Activated CD4-positive, CD25-positive, alpha-beta regulatory T cell treated with anti-CD3 and anti-CD28 coated beads, Interleukin-2, amount 50 U/mL, for 16 hours (primary cell): ENCODE measurements at places on chromosomes 5 and 9.

GRCh38 chr5:81154725-81155124 is 78.4 kb upstream of the CKMT2 start:
- DNase-seq = no peak

DNA sequence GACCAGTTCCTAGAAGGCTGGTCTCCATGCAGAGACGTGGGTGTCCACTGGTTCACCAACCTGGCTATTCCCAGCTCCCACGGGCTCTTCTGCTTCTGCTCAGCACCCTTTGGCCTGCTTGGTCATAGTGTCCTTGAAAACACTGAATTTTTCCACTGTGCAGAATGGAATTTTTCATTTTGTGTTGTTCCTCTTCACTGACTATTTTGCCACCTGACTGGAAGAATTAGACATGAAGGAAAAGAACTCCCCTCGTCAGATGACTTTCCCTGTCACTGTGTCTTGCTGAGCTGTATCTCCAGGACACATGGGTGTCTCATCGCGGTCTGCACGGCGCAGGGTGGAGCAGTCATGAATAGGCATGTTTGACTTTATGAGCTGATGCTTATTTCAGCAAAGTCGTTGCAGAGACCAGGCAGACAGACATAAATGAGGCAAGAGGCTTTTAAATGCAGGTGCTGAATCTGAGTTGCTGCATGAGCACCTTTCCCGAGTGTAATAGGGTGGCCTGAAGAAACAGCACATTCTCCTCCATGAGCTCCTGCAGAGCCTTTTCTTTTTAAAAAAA is 50.2 kb upstream of the SEMA4D start:
- no peak for DNase-seq

DNA sequence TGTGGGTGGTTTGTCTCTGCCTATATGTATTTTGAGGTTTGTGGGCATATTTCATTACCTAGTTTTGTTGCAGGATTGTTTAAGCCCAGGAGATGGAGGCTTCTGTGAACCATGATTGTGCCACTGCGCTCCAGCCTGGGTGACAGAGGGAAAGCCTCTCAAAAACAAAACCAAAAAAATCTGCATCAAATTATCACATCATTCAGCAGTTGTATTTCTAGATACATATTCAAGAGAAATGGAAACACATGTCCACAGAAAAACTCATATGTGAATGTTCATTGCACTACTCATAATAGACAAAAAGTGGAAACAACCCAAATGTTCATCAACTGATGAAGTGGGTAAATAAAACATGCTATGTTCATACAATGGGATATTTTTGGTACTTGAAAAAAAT is 29.9 kb downstream of the HSPA4 start:
- no peak for DNase-seq

DNA sequence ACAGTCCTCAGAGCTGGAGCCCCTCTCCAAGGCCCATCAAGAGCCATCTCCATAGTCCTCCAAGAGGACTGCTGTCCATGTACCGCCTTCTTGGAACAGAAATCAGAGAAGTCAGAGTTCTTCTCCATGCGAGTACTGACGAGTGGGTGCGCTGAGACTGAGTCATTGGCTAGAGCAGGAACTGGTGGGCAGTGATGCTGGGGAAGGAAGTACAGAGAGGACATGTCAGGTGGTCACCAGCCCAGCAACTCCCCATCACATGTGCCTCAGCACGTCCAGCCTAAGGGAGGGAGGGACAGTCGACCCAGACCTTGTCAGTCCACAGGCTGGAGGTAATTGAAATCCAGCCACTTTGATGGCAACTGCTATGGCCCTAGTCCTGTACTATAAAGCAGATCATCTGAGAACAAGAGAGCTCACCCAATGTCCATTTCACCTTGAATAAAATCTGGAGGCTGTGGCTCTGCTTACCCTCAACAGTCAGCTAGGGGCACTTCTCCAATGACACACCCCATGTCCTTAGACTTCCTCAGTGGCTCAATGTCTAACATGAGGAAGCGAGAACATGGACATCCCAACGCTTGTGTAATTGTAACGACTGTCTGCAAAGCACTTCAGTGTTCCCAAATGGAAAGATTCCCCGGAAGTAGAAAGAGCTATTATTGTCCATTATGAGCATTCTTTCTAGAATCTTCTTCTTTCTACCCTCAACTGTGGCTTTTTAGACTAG is 15.0 kb upstream of the FBP1 start:
- DNase-seq = no peak

GRCh38 chr5:38601133-38601862 is 44.9 kb upstream of the LIFR start:
- DNase-seq = no peak

DNA sequence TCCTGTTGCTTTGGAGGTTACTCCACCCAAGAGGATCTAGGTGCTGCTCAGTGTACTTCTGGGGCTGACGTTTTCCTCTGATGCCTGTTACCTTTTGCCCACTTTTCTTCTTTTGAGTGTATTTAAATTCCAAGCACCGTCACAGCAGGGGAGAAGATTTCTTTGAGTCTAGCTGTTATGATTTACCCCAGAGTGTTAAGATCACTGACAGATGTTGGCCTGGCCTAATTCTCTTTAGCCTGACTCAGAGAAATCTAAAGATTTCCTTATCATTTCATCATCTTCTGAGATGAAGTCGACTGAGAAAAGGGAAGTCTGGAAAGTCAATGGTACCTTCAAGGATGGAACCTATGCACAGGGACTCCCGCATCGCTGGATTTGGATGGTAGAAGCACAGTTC is 191.5 kb downstream of the FBXL7 start:
- no peak for DNase-seq

- DNase-seq = no peak
Observed at GRCh38 chr5:32720300-32720699, 9.2 kb downstream of the NPR3 start.

DNA sequence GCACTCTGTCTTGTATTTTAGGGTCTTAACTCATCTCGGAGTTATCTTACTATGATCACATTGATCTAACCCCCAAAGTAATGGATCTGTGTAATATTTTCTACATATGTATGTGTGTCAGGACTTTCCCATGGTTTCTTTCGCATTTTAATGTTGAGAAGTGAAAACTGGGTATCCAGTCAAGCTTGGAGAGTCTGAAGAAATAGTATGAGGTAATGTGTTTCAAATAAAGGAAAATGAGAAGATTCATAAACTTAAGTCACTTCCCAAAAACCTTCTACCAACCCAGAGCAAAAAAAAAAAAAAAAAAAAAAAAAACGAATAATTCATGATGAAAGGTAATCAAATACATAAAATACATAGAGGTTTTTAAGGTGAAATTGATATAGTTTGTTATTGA is 187.8 kb upstream of the VCAN start:
- DNase-seq = no peak

- DNase-seq = no peak
Observed at GRCh38 chr9:117018966-117019617, 332.0 kb downstream of the TRIM32 start.

GRCh38 chr9:124385623-124386022 is 29.6 kb downstream of the PSMB7 start:
- no peak for DNase-seq

GRCh38 chr9:86486891-86487837 is 133.0 kb upstream of the TUT7 start:
- no peak for DNase-seq

DNA sequence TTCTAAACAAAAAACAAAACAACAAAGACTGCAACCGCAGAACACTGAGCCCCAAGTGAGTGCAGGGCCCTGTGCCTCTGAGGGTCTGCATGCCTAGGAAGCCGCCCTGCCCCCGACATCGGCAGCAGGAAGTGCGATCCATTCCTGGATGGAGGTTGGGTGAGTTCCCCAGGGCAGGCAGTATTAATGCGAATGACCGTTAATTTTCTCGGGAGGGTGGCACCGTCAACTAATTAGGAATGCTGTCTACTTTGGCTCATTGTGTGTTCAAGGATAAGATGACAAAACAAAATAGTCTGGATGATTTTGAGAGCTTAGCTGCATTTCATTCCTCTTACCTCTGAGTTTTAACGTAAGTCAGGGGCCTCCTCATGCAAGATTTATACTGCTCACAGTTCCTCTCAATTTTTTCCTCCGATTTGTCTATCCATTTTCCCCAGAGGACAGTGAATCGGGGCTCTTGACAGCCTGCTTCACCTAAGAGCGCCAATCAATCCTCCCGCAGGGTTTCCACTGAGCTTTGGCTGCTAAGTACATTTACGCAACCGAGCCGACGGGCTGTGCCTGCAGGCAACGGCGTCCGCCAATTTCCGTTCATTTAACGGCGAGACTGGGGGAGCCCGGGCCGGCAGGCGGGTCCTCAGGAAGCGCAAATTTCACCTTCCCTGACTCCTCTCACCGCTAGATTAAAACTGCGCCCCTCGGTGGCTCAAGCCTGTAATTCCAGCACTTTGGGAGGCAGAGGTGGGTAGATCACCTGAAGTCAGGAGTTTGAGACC is 2.9 kb upstream of the NXNL2 start:
- DNase-seq = no peak

DNA sequence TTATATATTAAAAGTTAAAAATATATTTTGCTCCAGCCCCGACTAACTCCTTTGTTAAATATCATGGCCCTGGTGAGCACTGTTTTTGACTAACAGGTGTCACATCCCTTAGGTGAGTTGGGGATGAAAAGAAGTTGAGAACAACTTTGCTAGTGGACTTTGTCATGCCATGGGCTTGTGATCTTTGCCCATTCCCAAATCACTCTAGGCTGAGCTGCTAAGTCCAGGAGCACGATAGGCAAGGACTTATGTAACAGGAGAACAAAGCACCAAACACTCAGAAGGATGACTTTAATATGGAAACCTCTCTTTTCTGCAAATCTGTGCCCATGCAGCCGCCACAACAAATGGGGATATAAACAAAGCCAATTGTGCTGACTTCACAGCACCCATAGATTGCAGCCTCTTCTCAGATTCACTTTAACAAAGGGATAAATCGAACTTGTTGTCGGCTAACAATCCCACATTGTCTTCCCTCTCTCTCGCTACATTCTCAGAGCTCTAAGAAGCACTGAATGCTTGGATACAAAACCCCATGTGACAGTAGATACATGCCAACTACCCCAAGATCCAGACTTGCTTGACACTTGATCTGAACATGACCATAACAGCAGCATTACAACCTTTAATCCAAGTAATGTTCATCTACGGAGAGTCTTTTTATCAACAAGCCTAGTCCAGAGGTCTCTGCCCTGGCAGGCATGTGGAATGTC is 86.8 kb upstream of the CD180 start:
- no peak for DNase-seq

- DNase-seq = no peak
Observed at GRCh38 chr5:83492331-83492730, 20.8 kb downstream of the VCAN start.

DNA sequence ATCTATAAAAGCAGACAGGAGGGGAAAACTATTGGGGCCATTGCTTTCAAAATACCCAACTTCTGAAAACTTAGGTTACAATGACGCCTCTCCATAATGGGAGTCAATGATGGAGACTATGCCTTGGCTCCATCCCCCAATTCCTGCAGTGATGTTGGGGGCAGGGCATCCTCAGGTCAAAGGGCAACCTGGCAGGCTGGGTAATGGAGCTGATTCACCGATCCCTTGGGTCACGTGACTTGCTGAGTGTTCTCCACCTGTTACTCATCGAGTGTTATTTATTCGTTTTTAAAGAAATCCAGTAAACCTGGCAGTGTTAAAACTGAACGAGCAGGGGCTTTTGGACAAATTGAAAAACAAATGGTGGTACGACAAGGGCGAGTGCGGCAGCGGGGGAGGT is 244.4 kb downstream of the FAM114A2 start:
- DNase-seq = no peak

GRCh38 chr5:87877023-87877422 is 391.6 kb downstream of the TMEM161B start:
- DNase-seq = no peak

DNA sequence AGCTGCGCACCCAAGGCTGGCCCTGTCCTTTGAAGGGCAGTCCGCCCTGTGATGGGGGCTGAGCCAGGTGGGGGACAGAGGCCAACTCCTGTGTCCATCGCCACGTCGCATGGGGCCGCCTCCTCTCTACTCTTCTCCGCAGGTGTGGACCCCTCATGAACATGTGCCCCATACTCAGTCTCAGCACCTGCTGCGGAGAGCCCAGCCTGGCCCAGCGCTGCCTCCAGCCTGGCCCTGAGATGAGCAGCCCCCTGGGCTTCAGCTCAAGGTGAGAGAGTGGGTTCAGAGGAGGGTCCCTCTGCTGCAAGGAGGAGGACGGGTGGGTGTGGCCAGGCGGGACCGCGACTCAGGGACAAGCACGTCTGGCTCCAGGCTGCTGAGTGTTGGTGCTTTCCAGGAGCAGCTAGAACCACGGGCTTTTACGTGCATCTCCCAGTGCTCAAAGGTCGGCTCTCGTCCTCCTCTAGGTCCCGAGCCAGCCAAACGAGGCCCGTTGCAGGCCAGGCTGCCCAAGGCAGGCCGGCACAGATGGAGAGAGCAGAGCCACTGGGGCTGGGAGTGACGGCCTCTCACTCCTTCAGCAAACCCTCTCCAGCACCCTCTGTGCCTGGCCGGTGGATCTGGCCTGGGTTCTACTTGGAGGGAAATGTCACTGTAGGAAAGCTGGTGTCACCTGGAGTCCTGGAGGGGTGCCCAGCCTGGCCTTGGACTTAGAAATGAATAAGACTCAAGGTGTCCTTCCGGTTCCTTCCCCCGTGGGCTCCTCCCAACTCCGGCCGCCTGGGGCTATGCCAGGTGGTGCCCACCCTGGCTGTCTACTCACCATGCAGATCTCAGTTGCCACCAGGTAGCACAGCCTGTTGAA is 48.9 kb upstream of the RNF130 start:
- DNase-seq = no peak

GRCh38 chr5:59800347-59800893 is 93.1 kb downstream of the PDE4D start:
- no peak for DNase-seq

- DNase-seq = no peak
Observed at GRCh38 chr9:11443631-11444030, 830.8 kb upstream of the PTPRD start.

- no peak for DNase-seq
Observed at GRCh38 chr5:35237580-35238376, 7.5 kb upstream of the PRLR start.

DNA sequence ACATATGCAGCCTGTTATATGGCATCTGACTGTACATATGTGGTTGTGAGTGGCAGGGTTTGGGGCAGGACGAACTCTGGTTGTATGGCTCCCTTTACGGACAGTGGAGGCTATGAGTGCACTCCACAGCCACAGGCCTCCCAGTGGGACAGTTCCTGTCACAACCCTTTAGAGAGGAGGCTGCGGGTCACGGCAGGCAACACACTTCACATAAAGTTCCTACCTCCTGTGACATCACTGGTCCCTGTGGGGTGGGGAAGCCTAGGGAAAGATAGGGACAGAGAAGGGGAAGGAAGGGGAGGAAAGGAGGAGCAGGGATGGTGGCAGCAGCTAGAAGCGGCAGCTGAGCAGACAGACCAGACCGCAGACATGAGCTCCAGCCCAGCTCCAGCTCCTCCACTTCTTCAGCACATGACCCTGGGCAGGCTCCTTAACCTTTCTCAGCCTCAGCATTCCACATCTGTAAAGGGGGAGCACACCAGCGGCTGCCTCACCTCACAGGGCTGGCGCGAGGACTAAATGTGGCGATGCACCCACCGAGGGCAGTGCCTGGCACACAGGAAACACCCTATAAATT is 27.4 kb upstream of the CORO2A start:
- DNase-seq = no peak
